Activated naive CD4-positive, alpha-beta T cell treated with anti-CD3 and anti-CD28 coated beads, Interleukin-2, amount 50 U/mL, for 72 hours (primary cell): ENCODE measurements at places on chromosomes 7 and 10. TPM values are rescaled to one million over a fixed set of nuclear protein-coding genes. Genes with fewer than 3 reads are reported as not detected.

DNA sequence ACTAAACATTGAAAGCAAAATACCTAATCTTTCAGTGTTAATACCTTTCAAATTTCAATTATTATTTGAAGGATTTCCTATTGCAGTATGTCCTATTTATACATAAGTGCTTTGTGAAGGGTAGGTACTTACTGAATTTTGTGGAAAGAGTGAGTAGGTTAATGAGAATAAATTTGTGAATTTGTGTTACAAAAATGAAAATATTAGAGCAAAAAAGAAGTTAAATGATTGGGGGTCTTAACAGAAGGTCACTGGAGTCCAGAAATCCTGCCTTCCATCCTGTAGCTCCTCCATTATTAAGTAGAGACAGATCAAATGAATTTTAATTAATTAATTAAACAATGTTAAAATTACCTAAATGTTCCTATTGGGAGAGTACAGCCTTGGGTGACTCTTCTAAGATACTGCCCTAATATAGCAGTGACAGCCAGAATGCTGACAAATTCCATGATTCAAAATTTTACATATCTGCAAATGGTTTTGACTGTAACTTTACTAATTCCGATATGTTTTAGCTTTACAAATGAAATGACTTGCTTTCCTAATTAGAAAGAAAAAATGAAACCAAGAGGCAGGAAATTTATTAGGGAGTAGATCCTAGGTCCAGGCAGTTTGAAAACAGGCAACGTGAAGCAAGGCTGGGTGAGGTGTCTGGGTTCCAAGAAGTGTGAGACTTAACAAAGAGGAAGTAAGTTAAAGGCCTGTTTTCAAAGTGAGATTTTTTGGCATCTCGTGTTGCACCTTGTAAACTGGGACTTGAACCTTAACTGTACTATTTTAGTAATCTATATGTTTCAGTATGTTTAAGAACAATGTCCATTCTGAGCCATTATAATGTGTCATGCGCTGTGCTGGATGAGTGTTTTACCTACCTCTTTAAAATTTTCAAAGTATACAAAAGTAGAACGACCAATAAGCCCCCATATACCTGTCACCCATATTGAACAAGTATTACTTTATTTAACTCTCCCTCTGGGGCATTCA, 1.5 kb downstream of the PIK3CG start:
- no peak for DNase-seq

DNA sequence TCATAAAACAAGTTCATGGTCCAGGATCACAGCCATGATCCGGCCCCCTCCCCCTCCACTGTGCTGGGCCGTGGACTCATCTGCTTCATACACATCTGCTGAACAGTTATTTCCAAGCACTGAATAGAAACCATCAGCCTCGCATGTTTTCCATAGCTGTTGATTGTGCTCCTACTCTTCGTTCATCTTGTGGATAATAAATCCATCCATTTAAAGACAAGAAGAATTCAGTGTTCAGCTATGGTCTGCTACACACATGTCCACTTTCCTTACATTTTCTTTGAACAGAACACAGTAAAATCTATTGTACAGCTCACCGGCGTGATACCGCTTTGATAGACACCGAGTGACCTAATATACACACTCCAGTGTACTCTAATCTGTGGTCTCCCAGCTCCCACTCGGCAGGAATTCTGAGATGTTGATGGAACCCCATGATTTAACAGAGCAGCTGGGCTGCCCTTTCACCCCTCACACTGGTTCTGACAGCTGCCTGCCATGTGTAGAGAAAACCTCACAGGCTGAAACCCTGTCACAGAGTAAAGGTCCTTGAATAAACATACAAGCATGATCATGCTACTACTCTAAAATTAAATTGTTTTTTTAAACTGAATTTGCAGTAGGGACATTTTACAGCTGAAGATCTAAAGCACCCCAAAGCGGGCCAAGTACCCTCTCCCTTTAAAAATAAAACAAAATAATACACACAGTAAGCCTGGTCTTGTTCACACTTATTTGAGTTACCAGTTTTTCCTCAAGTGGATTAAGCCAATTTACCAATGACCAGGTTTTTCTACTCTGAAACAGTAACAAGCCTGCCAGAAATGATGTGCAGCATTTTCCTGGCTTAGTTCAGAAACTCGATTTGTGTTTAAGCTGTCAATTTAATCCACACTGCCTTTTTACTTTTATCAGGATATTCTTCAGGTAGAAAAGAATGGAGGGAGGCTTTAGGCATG, 95.1 kb upstream of the FZD1 start:
- DNase-seq, result no peak

- DNase-seq, result no peak
Measured at GRCh38 chr7:147756300-147756699, 834.3 kb upstream of the C7orf33 start.

DNA sequence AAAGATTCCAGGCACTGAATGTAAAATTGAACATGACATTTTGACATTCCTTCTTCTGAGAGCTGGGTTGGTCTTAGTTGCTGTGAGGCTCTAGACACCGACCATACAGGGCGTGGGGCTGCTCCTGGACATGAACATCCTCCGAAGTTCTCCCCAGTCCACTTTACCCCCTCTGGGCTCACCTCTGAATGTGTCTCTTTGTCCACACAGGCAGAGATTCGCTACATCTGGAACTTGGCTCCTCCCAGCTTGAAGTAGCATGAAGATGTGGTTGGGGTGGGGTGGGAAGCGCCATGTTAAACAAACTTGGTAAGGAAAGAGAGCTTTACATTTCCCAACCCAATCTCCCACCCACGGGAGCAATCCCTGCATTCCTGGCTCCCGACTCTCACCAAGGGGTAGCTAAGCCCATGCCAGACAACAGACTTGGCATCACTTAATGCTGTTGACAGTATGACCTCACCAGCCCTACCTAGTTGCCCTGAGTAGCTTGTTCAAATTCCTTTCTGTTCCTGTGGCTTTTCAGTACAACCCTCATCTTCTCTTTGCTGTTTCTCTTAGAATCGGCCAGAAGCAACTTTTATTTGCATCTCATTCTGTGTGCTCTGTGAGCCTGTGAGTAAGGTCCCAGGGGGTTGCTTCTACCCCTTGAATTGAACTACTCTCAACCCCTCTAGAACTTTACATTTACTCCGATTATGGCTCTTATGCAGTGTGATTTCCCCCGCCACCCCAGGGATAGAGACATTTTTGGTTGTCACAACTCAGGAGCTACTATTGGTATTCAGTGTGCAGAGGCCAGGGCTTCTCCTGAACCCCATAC, 211.4 kb downstream of the SEC23IP start:
- DNase-seq, result no peak

DNA sequence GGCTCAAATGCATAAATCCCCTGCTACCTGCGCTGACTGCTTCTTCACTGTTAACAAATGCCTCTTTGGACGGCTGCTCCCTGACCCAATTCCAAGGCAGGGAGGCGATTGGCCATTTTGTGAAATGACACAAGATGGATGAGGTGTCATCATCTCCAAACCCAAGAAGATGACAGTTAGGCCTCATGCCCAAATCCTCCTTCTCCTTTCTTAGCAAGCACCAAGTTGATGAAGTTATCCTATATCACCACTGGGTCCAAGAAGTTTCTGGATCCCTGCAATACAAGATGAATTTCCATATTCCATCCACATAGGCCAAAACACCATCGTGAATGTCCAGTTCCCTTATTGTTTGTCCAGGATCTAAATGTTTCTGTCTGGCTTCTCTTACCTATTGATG, 98.5 kb upstream of the RAB11FIP2 start:
- DNase-seq, result no peak

DNA sequence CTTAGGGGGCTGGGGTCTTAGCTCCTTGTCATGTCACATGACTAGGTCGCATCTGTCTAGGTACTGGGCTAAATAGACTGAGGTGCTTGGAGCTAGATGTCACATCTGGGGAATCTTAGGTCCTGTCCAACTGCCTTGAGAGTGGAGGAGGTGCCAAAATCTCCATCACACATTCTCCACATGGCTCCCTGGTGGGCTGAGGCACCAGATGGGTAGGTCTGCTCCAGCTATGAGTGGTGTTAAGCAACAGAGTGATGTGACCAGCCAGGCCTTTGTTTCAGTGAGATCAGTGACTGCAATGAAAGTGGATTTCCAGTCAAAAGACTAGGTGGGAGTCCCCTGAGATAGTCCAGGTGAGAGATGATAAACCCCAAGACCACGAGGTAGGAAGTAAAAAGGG, 251.8 kb downstream of the BMPER start:
- DNase-seq, result no peak

GRCh38 chr7:5429253-5429856, 5.7 kb upstream of the TNRC18 start:
- no peak for DNase-seq

- DNase-seq, result no peak
Measured at GRCh38 chr10:4174197-4174596, 389.2 kb upstream of the KLF6 start.

DNA sequence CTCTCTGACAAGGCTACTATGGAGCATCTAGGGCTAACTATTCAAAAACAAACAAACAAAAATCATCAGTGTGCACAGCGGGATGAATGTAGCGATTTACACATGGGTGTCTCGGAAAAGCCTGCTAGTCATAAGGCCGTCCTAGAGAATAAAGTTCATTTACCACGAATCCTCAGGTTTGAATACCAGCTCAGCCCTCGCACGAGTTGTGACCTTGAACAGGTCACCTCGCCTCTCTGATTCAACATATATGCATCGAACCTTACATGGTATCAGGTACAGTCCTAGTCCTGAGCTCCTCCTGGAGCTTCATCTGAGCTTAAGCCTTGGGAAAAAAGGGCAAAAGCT, 572 bp downstream of the ATP5MF start:
- no peak for DNase-seq

DNA sequence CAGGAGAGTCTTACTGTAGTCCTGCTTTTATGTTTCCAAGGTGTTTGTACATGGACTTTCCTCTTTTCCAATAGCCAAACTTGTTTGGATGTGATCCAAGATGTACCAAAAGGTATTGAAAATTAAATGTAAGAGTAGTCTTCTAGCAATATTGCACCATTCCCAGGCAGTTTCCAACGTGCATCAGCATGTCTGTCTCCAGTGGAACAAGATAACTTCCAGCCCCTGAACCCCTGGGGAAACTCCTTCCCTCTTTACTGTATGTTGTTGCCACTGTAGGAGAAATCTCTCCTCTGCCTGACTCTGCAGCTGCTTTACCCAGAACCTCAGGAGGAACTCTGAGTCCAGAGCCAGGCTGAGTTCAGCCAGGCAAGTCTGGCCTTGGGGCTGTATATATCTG, 18.5 kb downstream of the ARMC10 start:
- no peak for DNase-seq

GRCh38 chr10:21524526-21525366, 736 bp downstream of the SKIDA1 start:
- no peak for DNase-seq

DNA sequence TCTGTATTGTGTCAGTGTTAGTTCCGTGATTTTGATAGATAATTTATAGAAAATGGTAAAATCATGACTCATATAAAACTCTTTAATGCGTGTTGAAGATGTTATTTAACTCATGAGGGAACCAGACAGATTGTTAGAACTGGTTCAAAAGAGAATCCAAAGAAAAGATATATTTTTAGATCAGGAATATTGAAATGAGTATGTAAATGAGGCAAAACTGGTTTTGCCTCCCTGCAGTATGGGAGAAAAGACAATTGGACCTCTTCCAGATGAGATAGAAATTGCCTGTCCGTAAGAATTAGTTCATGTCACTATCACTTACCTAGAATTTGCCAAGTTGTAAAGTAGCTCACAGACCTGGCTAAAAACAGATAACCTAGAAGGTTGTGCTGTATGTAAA, 17.6 kb downstream of the CDC123 start:
- DNase-seq, result no peak

- DNase-seq, result no peak
Measured at GRCh38 chr7:136234040-136234439, 256.9 kb upstream of the MTPN start.

DNA sequence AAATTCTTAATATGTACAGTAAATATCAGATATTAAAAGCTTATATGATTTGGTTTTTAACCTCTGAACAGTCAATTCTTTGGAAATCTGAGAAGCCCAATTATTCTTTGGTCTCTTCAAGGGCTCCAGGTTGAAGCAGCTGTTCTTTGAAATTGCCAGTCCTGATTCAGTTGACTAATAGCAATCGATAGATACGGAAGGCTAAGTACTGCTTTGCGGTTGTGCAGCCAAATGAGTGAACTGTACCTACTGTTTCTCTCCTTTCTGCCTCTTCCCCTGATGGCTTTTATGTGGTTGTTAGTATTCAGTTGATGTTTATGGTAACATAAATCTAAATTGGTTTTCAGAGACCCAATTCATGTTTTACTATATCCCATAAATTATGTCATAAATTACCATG, 103.1 kb upstream of the RPA3 start:
- DNase-seq, result no peak

DNA sequence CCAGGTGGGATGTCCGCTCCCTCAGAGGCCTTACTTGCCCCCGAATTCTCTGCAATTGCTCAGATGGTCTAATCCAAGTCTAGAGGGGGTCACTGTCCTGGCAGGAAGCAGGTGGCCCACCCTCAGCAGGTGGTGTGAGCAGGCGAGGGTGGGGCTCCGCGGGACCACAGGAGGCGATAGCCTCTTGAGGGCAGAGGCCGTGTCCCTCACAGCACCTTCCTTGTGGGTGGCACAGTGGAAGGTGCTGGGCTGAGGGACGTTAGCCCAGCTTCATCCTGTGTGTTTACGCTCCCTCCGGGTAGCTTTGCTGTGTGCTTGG, 38.3 kb upstream of the INPP5A start:
- DNase-seq, result no peak

- DNase-seq, result no peak
Measured at GRCh38 chr7:114930107-114930661, 8.3 kb downstream of the MDFIC start.

- no peak for DNase-seq
Measured at GRCh38 chr10:88833723-88834122, 17.9 kb downstream of the ANKRD22 start.

DNA sequence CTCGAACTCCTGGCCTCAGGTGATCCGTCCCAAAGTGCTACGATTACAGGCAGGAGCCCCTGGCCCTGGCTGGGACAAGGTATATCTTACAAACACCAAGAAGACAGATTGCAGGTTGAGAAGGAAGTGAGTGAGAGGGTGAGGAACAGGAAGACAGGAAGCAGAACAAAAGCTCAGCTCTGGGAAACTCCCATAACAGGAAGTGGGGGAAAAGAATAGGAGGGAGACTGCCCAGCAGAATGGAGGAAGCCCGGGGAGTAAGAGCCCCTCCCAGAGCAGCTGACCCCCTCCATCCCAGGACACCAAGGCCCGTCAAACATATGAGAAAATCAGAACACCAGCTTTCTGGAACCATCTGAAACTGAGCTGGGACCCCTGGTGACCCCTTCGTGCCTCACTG, 2.9 kb downstream of the TECPR1 start:
- DNase-seq, result no peak

Gene CACNB2
- not detected for total RNA-seq

Gene SLC26A5
- total RNA-seq, result not detected

Gene OPN4
- not detected for total RNA-seq

Gene NPC1L1
- total RNA-seq, result 0.06 TPM

Gene CEP55
- 61.3 TPM for total RNA-seq

Gene SEMA3E
- total RNA-seq, result not detected

Gene CCDC201
- total RNA-seq, result not detected

Gene CNPY4
- 20.9 TPM for total RNA-seq

Gene ARL5B
- 19.2 TPM for total RNA-seq
